Stimulated activated CD8-positive, alpha-beta memory T cell treated with anti-CD3 and anti-CD28 coated beads, Interleukin-15, amount 100 ng/mL, for 4 hours (primary cell): ENCODE measurements at places on chromosomes 5 and 9.

- no peak for DNase-seq
Measured at GRCh38 chr5:139385061-139386049, 2.3 kb upstream of the SLC23A1 start.

DNA sequence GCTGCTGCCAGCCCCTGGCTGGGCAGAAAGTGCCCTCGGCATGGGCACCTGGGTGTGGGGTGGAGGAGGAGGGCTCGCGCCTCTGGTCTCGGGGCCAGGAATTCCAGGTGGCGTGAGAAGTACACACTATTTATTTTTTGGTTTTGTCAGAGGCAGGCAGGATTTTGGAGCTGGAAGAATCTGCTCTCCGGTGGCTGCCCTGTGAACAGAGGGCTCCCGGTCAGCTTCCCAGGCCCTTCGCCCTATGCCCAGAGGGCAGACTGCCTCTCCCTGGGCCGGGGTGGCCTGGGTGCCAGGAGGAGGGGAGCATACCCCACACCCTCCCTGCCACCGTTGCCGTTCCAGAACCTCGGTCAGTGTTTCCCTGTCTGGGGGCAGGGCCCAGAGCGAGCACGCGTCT lies 8.3 kb downstream of the DOLPP1 start:
- DNase-seq = no peak

GRCh38 chr9:105064248-105065097 lies 136.5 kb upstream of the ABCA1 start:
- no peak for DNase-seq

DNA sequence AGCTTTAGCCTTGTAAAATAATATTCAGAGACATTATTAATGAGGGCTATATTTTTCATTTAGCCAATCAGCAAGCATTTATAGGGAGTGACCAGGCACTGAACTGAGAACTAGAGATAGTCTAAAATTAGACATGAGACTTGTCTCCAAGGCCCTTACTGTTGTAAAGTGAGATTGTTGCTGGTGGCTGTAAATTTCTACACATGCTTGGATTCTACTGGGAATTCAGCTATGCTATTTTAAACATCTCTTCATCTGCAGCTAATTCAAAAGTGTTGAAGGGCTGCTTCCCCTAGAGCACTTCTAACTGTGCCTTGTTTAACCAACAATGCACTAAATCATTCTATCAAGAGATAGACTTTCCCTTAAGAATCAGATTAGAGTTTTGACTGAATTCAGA lies 67.4 kb downstream of the CHSY3 start:
- DNase-seq = no peak

DNA sequence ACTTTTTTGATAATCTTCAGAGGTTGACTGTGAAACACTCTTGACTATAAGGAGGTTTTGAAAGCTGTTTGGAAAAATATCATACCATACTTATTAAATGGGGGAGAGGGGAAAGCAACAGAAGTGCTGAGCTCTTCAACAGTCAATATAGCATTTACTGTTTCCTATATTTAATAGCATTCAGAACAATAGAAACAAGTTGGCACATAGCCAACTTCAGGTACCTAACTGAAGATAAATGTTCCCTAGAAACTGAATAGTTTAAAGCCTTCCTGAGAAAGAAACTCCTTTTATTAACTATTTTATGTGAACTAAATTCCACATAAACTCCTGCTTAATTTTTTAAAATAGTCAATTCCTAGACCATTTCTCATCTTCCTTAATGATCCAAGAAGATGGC lies 26.3 kb downstream of the SLC31A1 start:
- DNase-seq = no peak

- peak; percentile 14 for DNase-seq
Measured at GRCh38 chr9:126986506-126986951, 71.9 kb downstream of the RALGPS1 start.

GRCh38 chr9:14366076-14366475 lies 52.1 kb upstream of the NFIB start:
- DNase-seq = no peak

GRCh38 chr9:89505911-89506310 lies 8.0 kb upstream of the SEMA4D start:
- DNase-seq = no peak

- no peak for DNase-seq
Measured at GRCh38 chr9:117098331-117098730, 316.5 kb downstream of the ASTN2 start.

GRCh38 chr5:65738305-65738704 lies 16.3 kb downstream of the NLN start:
- no peak for DNase-seq

DNA sequence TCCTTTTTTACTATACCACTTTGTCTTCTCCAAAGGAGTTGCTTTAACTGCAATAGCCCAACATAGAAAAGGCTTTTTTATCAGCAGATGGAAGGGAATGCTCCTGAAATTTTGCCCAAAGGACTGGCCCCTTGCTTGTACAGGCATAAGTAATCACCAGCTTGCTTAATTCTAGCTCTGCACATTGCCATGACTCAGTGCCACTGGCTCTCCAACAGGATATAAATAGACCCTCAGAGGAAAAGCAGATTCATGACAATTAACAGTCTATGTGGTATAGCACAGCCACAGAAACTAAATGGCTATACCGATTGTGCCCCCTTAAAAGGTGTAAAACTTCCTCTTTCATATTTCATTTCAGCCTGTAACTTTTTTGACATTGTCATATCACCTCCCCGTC lies 227.0 kb downstream of the ZNF608 start:
- no peak for DNase-seq

DNA sequence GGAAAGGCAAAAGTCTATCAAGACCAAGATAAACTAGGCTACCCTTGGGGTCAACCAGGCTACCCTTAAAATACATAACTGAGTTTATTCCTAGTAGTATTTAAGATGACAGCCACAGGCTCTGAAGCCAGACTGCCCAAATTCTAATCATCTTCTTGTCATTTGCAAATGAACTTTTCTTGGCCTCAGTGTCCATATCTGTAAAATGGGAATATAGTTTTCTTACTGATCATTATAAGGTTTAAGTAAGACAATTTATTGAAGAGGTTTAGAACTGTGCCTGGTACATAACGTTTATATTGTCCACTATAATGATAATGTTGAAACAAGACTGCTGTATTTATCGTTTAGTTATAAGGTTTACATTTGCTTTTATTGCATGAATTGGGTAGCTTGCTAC lies 112.5 kb downstream of the SLC12A2 start:
- no peak for DNase-seq

DNA sequence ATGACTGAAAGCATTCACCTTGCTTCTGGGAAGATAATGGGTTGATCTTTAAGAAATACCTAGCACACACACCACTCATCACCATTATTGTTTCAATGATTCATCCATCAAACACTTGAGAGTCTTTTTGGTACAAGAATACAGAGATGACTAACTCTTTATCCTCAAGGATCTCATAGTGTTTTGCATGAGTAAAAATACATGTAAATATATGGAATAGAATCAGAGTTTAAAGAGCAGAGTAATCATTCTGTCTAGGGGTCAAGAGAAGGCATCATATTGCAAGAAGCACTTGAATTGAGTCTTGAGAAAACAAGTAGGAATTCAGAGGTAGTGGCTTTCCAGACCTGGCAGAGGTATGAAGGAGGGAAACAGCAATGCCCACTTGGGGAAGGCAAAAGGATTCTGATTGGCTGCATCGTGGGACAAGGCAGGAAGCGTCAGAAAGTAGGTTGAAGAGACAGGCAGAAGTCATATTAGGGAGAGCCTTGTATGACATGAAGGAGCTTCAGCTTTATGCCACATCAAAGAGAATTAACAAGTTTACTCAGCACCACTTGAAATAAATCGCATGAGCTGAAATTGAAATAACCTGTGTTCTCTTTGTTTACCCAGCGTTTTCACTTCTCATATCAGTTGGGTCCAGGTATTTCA lies 542.5 kb downstream of the TLE1 start:
- no peak for DNase-seq

GRCh38 chr5:96066386-96066719 lies 104.7 kb upstream of the ELL2 start:
- DNase-seq = no peak

- no peak for DNase-seq
Measured at GRCh38 chr5:58752104-58752503, 169.2 kb downstream of the RAB3C start.

DNA sequence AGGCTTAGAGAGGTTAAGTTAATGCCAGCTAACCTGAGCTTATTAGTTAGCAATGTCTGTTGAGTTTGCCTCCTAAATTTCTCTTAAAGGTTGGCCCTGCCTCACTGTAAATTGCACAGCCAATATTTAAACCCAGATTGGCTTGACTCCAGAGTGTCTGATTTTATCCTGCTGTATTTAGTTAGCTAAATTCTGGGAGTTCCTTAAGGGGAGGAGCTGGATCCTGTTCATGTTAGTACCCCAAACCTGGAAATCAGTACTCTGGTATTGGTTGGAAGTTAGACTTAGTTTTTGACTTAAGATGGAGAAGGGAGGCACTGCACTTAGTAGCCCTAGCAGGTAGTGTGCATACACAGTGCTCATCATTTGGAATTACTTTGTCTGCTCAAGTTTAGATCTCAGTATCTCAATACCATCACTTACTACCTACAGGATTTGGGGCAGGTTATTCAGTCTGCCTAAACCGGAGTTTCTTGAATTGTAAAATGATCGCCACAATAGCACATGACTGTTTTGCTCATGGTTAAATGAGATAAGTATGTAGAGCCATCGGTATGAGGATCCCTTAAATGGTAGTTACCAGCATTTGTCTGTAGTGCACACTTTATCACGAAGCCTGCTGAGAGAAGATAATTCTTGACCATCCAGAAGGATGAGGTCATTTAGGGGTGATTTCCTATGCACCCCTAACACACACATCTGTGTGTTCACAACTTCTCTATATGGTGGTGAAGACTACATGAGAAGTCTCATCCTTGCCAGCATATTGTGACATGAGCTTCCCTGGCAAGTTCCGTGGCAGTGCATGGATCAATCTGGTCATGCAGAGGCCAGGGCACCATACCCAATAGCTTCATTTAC lies 264.8 kb upstream of the TRIM32 start:
- DNase-seq = no peak

GRCh38 chr5:154133591-154133990 lies 56.9 kb upstream of the GALNT10 start:
- no peak for DNase-seq

- no peak for DNase-seq
Measured at GRCh38 chr9:106432631-106433030, 430.3 kb upstream of the ZNF462 start.
